ENCODE measurements at places on chromosomes 16 and 17.

- no peak for DNase-seq
These were observed 13.2 kb downstream of the AANAT start for GRCh38 chr17:76480632-76481031.

- DNase-seq, result no peak
These were observed 31.0 kb upstream of the ST6GALNAC1 start for GRCh38 chr17:76674600-76674999.

GRCh38 chr17:2137342-2138098, 82.6 kb downstream of the HIC1 start:
- DNase-seq, result peak; percentile 66

DNA sequence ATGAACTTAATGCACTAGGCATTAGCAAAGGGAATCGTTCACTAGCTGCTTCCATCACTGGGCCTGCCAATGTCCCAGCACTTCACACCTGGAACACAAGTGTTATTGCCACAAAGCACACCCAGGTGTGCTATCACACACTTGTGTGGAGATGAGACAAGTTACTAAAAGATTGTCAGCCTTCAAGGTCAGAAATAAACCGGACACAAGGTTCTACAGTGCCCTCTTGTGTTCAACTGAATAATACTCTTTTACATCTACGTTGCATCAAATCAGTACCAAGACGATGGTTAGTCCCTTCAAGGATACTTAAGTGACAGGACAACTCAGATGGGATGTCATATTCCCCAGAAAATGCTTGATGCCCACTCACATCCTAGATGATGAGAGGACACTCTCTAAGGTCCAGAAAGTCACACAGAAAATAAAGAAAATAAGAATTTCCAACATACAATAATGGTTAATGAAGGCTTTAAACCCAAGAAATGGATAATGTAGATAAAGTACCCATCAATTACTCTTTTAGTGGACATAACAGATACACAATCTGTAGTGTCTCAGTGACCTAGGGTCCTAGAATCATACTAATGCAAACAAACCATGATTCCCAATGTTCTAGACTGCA, 16.4 kb upstream of the GLG1 start:
- peak; percentile 43 for DNase-seq

GRCh38 chr17:17921192-17922069, 50.8 kb downstream of the TOM1L2 start:
- peak; percentile 82 for DNase-seq

GRCh38 chr16:88430524-88431446, 22.3 kb upstream of the ZFPM1 start:
- DNase-seq, result no peak

DNA sequence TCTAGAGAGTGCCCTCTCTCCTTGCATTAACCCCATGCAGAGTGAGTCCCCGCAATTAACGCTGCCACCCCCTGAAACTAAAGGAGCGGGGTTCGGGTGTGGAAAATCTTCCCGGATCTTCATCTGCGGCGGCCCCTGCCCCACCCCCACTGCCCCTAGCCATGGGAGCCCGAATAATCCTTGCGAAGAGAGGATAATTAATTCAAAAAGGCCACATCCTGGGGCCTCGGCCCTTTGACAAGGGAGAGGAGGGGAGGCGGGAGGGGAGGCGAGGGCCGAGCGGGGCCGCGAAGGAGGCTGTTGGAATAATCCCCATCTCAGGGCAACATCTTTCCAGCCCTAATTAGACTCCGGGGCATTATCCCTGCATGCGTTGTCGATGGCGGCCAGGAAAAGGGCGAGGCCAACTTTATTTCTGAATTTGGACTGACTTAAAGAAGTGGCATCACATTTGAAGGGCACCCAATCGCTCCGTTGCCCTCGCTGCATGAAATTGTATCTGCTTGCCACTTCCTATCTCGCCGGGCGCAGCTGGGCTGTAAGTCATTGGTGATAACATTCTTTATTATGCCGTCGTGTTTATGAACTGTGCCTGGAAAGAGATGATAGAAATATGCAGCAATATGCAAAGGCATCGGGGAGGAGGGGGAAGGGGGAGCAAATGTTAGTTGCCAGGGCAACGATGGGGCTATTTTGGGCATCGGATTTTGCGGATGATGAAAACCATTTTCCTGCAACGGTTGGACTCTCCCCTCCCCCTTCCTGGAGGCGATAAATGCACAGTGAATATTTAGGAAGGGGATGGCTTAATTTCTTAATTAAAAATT, 387.1 kb upstream of the TNRC6C start:
- peak; percentile 51 for DNase-seq

DNA sequence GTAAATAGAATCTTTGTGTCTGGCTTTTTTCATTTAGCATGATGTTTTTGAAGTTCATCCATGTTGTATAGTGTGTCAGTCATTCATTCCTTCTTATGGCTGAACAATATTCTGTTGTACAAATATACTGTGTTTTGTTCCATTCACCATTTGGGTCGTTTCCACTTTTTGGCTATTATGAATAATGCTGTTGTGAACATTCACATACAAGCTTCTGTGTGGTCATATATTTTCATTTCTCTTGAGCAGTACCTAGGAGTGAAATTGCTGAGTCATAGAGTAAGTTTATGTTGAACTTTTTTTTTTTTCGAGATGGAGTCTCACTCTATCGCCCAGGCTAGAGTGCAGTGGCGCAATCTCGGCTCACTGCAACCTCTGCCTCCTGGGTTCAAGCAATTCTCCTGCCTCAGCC, 32.3 kb upstream of the TAOK1 start:
- DNase-seq, result no peak

DNA sequence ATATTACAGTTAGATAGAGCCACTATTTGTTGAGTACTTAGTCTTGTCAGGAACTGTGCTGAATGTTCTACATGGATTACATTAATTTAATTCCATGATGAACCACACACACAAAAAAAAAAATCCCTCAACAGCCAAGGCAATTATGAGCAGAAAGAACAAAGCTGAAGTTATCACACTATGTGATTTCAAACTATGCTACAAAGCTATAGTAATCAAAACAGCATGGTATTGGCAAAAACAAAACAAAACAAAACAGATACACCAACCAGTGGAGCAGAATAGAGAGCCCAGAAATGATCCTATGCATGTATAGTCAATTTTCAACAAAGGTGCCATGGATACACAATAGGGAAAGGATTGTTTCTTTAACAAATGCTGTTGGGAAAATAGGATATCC, 8.1 kb upstream of the ERCC4 start:
- no peak for DNase-seq

GRCh38 chr17:61436273-61436672, 15.9 kb upstream of the TBX4 start:
- DNase-seq, result no peak

- no peak for DNase-seq
These were observed 5.9 kb downstream of the RNF222 start for GRCh38 chr17:8391711-8392110.

GRCh38 chr17:67425571-67426160, 48.6 kb downstream of the PITPNC1 start:
- DNase-seq, result no peak

GRCh38 chr17:28327031-28327607, 8.1 kb downstream of the TMEM97 start:
- DNase-seq, result no peak

GRCh38 chr16:68310437-68310773, 341 bp downstream of the SLC7A6OS start:
- DNase-seq, result peak; percentile 50

GRCh38 chr17:28711723-28712031, at the start of gene PROCA1:
Gene PROCA1, minus strand, starts transcription at chr17:28711888. Its CDS starts 228 bp downstream, at chr17:28711660.
- DNase-seq, result no peak

DNA sequence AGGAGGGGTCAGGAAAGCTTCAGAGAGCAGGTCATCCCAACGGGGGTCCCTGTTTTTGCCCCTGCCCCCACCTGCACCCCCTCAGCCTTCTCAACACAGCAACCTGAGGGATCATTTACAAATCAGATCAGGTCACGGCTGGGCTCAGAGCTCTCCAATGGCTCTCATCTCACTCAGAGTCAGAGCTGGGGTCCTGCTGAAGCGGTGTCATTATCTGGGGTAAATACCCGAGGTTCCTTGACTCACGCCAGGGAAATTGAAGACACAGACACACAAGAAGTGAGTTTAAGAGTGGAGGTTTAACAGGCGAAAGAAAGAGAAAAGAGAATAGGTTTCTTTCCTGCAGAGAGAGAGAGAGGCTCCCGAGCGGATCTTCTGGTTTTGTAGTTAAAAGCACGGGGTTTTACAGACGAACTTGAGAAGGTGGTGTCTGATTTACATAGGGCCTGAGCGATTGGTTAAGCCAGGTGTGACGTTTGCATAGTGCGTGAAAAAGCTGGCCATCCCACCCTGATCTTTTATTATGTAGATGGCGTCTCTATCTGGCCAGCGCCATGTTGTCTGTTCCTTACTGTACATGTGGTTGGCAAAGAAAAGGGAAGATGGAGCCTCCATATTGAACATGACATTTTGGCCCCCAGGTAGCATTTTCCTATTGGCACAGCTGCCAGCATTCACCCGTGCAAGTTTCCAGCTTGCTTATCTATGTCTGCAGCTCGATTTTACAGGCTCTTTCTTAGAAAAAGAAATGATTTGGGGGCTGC, 51.4 kb downstream of the WSB1 start:
- DNase-seq, result no peak

- DNase-seq, result no peak
These were observed 9.3 kb downstream of the IL4R start for GRCh38 chr16:27322858-27323780.

DNA sequence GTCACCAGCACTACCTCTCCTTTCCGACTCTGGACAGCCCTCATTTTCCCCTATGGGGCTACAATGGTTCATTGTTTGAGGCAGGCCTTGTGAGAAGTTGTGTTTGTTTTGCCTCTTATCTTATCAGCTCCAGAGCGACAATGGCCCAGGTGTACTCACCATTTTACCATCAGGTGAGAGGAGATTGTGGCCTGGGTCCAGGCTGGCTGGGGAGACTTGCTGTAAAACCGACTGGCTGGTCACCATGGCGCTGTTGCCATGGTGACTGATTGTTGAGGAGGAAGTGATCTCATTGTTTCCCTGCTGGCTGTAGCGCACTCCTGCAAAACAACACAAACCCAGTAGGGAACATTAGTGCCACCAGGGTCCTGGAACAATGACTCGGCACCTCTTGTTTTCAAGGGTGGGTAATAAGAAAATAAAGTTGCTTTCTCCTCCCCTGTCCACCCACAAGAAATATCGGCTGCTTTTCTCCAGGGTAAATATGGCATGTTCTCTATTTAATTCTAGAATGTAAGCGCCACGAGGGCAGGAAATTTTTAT, 34.4 kb downstream of the HNF1B start:
- DNase-seq, result peak; percentile 41

DNA sequence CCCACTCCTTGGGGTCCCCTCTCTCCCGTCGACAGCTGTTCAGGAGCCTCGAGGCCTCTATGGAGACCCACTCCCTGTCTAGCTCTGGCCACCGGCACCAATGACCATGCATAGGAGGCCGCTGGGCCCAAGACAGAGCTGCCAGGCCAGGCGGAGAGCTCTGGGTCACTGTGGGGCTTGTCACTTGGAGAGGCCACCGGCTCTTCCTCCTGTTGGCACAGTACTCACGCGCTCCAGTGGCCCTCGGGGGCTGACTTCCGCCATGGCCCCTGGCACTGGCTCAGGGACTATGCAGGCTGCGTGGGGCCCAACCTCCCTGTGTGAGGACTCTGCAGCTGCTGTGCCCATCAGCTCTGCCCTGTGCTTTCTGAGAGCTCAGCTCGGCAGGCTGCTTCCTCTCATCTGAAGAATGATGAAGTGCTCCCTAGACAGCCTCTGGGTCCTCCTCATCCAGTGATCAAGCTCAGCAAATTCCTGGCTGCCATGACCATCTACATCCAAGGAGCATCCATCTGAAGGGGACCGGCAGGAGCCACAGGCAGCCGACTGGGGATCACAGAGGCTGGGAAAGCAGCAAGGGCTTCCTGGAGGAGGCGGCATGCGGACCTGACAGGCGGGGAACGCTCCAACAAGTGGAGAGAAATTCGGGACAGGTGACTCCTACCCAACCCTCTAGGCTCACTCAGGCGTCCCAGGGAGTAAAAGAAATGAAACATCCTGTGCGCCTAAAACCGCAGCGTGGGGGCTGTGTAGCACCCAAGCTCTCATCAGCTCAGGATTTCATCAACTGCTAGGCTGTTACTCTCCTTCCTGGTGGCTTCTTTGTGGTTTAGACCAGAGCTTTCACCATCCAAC, 16.8 kb downstream of the GALNS start:
- no peak for DNase-seq

- DNase-seq, result no peak
These were observed 73.6 kb upstream of the SMIM36 start for GRCh38 chr17:55584861-55585260.

All from hepatic stellate cell (primary cell).